MM.1S (cell line): ENCODE measurements at places on chromosomes 5 and 9.
A peak's percentile ranks its signal among the peaks of the same experiment; 100 is the strongest.

GRCh38 chr9:5846501-5846921 is 13.6 kb upstream of the ERMP1 start:
- DNase-seq = no peak

- DNase-seq = no peak
Observed at GRCh38 chr5:43634621-43635020, 31.6 kb downstream of the NNT start.

DNA sequence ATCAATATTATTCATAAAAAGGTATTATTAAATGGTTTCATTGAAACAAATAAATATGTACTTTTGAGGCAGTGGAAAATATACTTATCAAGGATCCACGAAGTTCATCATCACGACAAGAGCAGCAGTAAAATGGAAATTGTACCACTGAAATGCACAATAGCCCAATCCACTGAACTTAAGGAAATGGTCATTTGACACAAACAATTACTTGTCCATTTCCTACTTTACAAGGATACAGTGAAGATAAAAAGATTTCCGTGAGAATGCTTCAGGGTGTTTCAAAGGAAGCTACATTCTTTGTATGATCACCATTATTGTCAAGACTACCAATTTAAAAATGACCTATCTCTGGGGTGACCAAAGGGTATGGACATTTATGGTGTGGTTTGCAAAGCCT is 210.3 kb downstream of the SYK start:
- no peak for DNase-seq

DNA sequence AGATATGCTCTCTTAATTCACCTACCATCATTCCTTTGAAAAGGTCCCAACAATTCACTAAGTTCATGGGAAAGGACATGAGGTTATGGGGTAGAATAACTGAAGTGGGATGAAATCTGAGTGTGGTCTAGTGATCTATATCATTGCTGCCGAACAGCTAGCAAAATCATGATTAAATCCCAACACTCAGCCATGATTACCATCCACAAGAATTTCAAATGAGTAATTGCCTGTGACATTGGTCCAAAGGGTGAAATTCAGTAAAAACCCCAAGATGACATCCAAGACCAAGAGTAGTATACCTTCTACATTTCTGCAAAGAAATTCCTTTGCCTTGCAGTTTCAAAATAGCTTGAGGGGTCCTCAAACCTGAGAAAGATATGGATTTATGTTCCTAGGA is 225.6 kb downstream of the SPOCK1 start:
- DNase-seq = no peak

GRCh38 chr5:159982421-159983173 is 26.3 kb upstream of the TTC1 start:
- no peak for DNase-seq

DNA sequence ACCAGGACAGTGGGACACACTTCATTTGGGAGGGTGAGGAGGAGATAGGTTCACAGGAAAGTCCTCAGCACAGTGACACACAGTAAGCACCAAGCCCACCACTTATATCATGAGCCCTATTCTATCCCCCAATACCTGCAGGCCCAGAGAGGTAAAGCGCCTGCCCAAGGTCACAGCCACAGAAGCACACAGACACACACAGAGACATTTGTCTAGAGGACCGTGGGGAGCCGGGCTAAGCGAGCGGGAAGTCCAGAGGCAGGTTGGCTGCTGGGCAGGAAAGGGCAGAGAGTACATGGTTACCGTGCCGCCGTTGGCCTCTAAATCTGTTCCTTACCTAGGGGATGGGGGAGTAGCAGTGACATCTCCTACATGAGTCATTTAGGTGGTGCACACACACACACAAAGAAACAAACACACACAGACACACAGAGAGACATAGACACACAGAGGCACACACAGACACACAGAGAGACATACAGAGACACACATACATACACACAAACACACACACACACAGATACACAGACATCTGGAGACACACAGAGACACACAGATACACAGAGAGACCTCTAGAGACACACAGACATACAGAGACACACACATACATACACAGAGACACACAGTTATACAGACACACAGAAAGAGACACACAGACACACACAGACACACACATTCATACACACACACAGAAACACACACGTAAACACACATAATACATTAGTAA is 15.9 kb upstream of the DUSP1 start:
- no peak for DNase-seq

DNA sequence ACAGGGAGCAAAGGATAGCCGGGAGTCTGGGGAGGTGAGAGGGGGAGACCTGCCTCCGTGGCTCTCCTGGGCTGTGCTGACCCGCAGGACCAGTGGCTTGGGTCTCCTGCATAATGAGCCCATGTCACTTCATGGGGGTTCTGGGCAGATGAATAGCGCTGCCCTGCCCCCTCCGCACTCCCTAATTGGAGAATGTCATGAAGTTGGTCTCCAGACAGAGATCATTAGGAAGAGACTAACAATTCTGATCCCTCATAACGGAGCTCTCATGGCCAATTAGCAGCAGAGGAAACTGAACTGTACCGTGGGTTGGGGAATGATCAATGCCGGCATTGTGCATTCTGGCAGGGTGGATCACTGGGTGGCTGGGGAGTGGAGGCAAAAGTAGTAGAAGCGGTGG is 186.1 kb downstream of the FSTL4 start:
- DNase-seq = no peak

DNA sequence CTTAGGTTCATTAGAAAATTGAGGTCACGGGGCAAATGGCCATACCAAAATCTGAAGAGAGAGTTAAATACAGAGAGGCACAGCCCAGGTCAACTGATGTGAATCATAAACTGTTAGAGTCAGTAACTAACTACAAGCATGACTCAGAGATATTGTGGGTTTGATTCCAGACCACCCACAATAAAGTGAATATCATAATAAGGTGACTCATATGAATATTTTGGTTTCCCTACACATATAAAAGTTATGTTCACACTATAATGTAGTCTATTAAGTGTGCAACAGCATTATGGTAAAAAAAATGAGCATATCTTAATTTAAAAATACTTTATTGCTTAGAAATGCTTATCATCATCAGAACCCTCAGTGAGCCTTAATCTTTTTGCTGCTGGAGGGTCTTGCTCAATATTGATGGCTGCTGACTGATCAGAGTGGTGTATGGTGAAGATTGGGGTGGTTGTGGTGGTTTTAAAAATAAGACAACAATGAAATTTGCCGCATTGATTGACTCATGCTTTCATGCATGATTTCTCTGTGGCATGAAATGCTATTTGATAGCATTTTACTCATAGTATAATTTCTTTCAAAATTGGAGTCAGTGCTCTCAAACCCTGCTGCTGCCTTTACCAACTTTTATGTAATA is 53.1 kb upstream of the EDIL3 start:
- DNase-seq = no peak

DNA sequence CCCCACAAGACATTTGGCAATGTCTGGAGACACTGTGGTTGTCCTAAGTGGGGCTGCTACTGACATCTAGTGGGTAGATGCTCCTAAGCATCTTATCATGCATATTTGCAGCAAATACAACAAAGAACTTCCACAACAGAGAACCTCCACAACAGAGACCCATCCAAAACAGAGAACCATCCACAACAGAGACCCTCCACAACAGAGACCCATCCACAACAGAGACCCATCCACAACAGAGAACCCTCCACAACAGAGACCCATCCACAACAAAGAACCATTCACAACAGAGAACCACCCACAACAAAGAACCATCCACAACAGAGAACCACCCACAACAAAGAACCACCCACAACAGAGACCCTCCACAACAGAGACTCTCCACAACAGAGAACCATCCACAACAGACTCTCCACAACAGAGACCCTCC is 32.8 kb downstream of the ARPC5L start:
- peak; percentile 37 for DNase-seq

- peak; percentile 39 for DNase-seq
Observed at GRCh38 chr5:175796536-175797499, 74.6 kb upstream of the CPLX2 start.

GRCh38 chr5:88882276-88883038 is 527 bp downstream of the MEF2C start:
- peak; percentile 51 for DNase-seq

GRCh38 chr9:127943011-127943662 is 5.5 kb upstream of the DPM2 start:
- no peak for DNase-seq

- no peak for DNase-seq
Observed at GRCh38 chr9:23524607-23525155, 301.4 kb downstream of the ELAVL2 start.

DNA sequence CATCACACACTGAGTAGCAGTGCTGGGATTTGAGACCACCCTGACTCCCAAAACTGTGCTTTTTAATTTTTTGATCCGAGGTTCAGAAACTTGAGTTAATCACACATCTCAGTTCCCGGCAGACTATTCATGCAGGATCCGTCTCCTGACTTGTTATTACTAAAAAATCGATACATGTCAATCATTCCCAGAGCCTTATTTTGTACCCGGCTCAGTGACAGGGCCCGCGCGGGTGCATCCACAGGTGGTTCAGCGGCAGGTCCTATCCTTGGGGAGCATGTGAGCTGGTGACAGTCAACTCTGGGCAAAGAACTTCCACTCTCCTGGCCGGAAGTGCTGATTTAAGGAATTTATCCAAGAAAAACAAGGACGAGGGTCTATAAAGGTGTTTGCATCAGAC is 95.9 kb upstream of the MVB12B start:
- DNase-seq = no peak

DNA sequence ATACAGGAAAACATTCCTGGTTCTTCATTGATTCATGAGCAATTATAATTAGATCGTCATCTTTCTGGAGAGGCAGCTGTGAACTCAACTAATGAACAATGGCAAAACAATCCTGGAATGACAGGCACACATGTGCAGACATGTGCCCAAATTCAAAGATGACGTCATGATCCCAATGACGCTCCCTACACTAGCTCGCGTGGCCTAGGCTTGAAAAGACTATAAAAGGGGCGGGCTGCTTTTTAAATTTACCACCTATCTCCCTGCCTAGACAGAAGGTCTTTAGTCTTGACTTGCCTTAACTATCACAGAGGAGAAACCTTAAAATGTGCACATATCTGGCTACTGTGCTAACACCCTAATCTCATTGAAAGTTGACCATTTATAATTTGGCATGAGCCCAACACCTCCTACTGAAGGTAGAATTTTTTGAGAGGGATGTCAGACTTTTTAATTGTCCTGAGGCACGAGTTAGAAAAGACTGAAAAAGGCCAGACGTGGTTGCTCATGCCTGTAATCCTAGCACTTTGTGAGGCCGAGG is 88.2 kb downstream of the PRRT1B start:
- DNase-seq = no peak

- DNase-seq = no peak
Observed at GRCh38 chr9:90961375-90961774, 159.8 kb downstream of the SYK start.
